Left ventricle myocardium inferior (tissue), 1 donor: ENCODE measurements at places on chromosomes 11 and 22.

DNA sequence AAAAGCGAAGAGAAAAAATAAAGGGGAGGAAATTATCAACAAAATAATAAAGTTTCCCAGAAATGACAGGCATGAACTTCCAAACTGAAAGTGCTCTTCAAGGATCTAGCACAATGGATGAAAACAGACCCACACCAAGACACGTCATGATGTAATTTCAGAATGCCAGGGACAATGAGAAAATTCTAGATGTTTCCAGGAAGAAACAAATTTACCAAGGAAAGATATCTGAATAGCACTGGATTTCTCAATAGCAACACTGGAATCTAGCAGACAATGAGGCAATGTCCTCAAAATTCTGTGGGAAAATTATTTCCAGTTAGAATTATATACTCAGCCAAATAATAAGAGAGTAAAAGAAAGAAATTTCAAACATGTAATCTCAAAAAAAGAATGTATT, 46.0 kb downstream of the DENND5A start:
- no peak for DNase-seq

DNA sequence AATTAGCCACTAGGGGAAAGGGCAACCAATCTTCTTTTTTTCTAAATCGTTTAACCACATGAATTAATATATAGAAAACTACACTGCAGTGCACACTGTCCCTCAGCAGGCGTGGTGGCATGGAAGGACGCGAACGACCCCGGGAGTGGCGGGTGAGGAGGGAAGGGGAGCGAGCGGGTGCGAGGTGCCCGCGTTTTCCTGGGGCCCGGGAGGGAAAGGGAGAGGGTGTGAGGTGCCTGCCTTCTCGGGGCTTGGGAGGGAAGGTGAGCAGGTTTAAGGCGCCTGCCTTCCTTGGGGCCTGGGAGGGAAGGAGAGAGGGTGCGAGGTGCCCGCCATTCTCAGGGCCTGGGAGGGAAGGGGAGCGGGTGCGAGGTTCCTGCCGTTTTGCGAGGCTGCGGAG, 765 bp downstream of the GAB4 start:
- no peak for DNase-seq

GRCh38 chr11:87861030-87861429, 314.2 kb downstream of the RAB38 start:
- no peak for DNase-seq

- DNase-seq, result no peak
Observed at GRCh38 chr11:103587901-103588788, 448.3 kb upstream of the DDI1 start.

DNA sequence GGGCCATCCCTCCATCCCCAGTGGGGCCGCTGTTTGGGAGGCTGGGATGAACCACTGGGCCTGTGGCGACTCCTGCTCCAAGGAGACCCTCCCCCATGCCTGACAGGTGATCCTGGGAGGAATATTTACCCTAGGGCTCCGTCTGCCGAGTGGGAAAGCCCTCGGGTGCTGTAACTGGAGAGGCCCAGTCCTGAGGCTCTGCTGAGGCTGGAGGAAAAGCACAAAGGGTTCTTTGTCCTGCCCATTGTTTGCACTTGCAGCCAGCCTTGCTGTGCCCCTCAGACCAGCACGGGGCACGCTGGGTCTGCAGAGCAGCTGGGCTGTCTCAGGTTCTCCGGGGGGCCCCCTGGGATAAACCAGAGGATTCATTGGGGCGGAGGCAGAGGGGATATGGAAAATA, 321.1 kb downstream of the MN1 start:
- DNase-seq, result no peak

DNA sequence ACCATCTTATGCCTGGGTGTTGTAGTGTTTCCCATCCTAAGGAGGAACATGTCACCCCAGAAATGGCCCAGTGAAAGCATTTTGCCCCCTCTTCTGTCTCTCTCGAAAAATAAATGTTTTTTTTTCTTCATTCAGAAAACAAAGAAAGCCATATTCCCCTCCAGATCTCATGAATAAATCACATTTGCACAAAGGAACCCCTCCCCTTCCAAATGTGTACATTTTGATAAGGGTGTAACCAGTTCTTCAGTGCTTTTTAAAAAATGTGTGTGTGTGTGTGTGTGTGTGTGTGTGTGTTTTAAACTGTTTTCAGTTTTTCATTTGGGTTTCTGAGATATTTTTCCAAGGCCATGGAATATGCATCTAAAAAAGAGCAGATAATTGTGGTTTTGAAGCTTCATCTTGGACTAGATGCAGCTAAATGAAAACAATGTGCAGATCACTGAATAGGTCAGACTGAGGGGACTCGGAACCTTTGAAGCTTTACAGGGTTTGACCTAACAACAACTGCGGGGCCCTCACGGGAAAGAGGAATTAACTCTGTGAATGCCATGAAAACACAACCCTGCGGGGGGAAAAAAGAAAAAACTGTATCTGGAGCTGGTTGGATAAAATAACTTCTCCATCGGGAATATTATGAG, 76.4 kb downstream of the YAP1 start:
- DNase-seq, result no peak

DNA sequence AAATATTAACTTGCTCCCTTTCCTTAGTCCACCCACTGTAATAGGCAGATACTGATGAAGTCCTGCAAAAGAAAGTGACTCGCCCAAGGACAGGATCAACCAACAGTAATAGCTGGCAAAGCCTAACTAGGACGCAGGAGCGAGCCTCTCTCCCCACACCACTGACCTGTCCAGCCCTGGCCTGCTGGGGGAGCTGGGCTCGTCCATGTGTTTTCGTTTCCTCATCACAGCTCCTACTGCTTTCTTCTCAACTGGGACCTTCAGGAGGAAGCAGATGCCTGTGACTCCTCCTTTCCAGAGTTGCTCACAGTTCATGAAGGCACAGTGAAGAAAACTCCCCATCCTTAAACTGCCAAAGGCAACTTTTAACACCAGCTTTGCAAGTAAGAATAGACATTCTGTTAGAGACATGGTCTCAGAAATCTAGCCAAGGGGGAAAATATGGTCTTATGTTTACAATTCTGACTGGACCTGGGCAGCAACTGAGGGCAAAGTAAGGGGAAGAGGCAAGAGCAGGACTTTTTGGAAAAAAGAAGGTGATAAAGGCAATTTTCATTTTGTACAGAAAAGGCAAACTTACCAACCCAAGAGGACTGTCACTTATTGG, 11.6 kb upstream of the GPHA2 start:
- DNase-seq, result no peak

GRCh38 chr22:49672014-49672516, 155.6 kb downstream of the BRD1 start:
- DNase-seq, result no peak

DNA sequence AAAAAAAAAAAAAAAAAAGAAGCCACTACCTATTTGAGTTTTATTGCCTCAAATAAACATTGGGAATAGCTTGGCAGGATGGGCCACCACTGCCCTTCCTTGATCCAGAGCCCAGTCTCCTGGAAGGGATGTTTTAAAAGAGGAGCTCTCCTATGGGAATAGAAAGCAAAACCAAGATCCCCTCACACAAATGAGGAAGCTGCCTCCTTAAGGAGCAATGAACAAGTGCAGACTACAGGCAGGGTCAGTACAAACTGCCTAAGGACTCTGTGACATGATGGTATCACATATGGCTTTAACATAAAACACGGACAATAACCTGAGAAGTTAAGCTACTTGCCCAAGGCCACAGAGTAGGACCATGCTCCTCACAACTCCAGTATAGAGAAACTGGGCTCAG, 120.8 kb downstream of the NAT10 start:
- DNase-seq, result no peak

- no peak for DNase-seq
Observed at GRCh38 chr11:16989554-16989953, 24.7 kb downstream of the PLEKHA7 start.

DNA sequence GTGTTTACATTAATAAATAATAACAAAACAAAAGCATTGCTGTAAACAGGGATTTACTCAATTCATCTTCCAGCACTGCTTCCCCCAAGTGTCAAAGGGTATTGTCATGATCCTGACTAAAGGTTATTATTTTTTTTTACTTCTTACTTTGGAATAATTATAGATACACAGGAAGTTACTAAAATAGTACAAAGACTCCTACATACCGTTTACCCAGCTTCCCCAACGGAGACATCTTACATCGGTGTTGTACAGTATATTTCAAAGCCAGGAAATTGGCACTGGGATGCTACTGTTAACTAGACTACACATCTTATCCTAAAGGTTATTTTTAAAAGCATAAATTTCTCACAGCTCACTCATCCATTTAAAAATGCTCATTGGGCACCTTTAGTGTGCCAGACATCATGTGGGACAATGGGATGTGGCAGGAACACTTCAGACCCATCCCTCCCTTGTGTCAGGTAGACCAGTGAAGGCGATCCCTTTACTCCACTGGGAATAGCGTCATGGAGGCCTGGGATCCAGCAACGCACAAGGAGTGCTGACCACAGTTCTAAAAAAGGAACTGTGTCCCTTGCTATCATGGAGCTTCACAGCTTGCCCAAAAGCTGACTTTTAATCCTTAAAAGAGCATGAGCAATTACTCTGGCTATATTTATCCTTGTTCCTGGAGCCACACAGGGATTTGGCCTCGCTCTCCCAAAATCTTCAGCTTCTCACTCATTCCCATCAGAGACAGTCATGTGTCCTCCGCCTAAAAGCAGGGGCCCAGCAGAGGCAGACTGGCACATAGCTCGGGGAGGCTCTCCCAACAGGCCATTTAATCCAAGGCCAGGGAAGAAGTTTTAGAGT, 3.1 kb upstream of the IRAG1 start:
- DNase-seq, result no peak

DNA sequence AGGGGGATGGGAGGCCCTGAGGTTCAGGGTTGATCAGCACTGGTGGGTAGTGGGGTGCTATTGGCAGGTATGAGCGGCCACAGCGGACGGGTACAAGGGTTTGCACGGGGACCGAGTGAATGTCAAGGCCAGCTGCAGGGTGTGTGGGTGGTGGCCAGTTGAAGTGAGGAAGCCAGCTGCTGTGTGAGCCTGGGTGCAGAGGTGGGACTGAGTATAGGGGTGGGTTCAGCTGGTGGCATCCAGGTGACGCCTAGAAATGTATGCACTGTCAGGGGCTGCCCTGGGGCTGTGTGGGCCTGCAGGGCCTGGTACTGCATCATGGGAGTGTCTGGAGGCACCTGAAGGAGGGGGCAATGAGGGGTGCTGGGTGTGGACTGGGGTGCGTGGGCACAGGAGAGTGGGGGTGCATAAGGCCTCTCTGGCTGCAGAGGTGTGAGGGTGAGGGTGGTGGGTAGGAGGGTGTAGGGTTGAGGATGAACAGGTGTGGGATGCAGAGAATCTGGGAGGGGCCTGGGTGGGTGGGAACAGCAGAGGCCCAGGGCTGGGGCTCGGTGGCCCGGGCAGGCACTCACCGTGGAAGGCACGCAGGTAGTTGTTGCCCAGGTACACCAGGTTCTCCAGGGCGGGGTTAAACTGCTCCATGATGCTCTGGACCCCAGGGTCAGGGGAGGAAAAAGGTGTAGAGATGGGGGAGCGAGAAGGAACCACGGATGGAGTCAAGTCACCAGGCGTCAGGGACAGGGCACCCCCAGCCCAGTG, 1.7 kb downstream of the BAIAP2L2 start:
- no peak for DNase-seq

- no peak for DNase-seq
Observed at GRCh38 chr22:46934172-46934745, 171.8 kb downstream of the TBC1D22A start.

DNA sequence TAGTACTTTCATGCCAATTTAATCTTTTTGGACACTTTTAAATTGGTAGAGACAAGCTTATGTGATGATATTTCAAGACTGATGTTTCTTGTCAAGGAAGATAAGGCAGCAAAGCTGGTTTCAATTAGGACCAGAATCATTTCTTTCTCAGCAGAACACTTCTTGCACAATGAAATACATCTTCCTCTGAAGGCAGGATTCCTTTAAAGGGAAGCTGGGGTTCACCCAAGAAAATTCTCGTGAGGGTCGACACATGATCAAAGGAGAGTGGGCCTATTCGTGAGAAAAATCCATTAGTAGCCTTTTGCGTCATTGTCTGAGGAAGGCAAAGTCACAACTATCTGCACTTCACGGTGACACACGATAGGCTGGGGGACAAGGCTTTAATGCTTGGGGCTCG, 17.6 kb downstream of the TTC12 start:
- no peak for DNase-seq

DNA sequence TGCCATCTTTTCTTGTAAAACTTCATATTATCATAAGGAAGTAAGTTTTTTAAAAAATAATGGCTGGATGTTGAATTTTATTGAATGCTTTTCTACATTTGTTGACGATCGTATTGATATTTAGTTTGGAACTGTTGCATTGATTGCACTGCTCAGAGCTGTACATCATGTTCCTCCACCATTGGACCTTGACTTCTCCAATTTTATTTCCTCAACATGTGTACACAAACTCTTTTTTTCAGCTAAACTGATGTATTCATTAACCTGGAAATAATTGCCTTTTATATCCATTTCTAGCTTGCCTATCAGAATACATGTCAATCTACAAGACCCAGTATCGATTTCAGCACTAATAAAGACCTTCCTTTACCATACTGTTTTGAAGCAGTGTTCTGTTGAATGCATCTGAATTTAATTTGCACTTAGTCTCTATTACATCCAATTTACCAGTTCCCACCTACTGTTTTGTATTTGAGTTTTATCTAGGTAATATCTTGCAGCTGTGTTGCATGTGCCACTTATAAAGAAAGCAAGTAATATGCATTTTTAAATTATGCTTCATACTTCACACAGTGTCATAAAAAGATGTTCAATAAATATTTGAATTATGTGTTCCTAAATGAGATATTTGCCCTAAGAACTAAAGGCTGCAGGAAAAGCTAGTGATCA, 5.5 kb downstream of the CEP57 start:
- no peak for DNase-seq

GRCh38 chr11:93100211-93100610, 97.6 kb downstream of the SLC36A4 start:
- DNase-seq, result no peak
